LHCN-M2 (cell line): ENCODE measurements at places on chromosomes 3 and 15. TPM values are rescaled to one million over a fixed set of nuclear protein-coding genes. Genes with fewer than 3 reads are reported as not detected.

KCTD6 gene
- total RNA-seq = 7.1 and 10.7 TPM in 2 replicates

DNA sequence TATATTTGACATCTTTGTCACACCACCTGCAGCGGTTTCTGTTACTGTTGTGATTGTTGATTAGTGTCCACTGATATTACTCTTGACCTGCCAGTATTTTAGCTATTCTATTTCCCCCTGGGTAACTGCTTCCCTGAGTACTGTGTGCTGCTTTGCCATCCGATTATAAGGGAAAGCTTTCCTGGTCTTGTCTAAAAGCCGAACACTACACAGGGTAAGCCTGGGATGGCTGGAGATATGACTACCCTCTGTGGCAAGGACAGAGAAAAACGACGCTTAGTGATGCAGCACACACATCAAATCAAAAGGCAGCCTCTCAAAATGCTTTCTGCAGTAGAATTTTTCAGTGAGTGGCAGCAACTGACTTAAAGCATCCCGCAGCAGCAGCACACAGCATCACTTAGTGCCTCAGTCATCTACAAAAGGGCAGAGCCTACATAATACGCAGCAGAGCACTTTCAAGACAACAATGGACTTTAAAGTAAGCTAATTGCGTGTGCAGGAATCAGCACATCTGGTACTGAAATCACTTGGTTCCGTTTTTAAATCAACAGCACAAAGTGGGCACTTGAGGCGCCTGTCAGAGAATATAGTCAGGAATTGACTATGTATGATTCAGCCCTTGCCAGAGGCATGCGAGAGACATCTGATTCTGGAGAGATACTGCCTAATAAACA lies 656.3 kb upstream of the TGFBR2 start:
- DNase-seq = no peak

- peak; percentile 3 for DNase-seq
Measured at GRCh38 chr15:72968531-72968922, 83.7 kb upstream of the NEO1 start.

IGSF10 gene
- total RNA-seq = under 0.01 and 0.32 TPM in 2 replicates

GRCh38 chr15:78024883-78025282 lies 52.6 kb downstream of the TBC1D2B start:
- no peak for DNase-seq

GRCh38 chr15:51132384-51133139 lies 37.9 kb upstream of the TNFAIP8L3 start:
- peak; percentile 100 for DNase-seq

MRAS gene
- 40.8 and 58.8 TPM in 2 replicates for total RNA-seq

- no peak for DNase-seq
Measured at GRCh38 chr15:47607695-47608094, 109.6 kb upstream of the SEMA6D start.

DNA sequence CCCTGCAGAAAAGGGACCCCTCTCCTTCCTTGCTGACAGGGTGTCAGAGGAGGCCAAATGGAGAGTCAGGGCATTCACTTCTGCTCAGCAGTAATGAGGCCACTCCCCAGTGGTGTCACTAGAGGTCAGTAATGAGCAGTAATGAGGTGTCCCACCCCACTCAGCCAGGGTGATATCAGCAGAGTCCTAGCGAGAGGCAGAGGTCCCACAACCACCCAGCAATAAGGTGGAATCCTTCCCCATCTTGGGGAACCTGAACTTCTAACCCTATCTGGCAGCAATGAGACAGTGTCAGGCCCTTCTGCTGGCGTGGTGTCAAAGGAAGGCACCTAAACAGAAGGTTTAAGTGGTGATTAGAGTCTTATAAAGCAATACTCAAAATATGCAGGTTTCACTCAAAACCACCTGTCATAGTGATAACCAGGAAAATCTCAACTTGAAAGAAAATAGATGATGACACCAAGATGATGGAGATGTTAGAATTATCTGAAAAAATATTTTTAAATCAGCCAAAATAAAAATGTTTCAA lies 12.9 kb downstream of the OCA2 start:
- DNase-seq = peak; percentile 52

NRG4 gene
- not detected in 2 replicates for total RNA-seq

GRCh38 chr3:106125321-106125720 lies 256.5 kb upstream of the CBLB start:
- peak; percentile 12 for DNase-seq

GRCh38 chr3:13515786-13516759 lies 32.9 kb upstream of the FBLN2 start:
- DNase-seq = no peak

GRCh38 chr15:25900901-25901300 lies 37.8 kb upstream of the ATP10A start:
- DNase-seq = peak; percentile 14

PTPRG gene
- total RNA-seq = 26.2 and 32.2 TPM in 2 replicates

DNA sequence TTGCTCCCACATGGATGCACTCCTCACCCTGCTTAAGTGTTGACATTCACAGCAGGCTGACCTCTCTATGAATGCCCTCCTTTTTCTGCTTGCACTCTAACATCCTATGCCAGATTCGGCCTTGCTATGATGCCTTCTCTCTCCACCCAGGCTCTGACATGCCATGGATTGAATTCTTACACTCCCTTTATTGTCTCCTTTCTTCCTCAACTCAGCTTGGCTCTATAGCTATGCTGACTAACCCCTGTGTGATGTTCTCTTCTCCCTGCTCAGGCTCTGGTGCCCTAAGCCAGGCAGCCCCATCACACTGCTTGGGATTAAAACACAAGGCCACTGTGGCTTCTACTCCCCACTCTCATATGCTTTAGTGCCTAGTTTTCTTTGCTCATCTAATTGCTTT lies 563.7 kb downstream of the NSUN3 start:
- DNase-seq = no peak

DNA sequence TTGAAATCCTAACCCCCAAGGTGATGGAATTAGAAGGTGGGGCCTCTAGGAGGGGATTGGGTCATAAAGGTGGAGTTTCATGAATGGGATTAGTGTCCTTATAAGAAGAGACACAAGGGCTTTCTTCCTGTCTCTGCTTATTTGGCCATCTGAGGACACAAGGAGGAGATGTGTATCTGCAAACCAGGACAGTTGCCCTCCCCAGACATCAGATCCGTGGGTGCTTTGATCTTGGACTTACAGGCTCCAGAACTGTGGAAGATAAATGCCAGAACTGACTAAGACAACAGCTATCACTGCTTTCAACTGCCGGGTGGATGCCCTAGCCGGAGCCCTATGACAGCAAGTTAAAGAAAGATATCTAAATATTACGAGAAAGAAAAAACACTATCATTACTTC lies 94.4 kb downstream of the CHRNA7 start:
- DNase-seq = no peak

TAGLN3 gene
- not detected in 2 replicates for total RNA-seq

LYSMD2 gene
- 4.2 and 4.7 TPM in 2 replicates for total RNA-seq

GRCh38 chr15:34297059-34297458 lies 40.5 kb downstream of the SLC12A6 start:
- DNase-seq = peak; percentile 12

GRCh38 chr3:12875857-12876836 lies 34.8 kb upstream of the RPL32 start:
- DNase-seq = no peak

DNA sequence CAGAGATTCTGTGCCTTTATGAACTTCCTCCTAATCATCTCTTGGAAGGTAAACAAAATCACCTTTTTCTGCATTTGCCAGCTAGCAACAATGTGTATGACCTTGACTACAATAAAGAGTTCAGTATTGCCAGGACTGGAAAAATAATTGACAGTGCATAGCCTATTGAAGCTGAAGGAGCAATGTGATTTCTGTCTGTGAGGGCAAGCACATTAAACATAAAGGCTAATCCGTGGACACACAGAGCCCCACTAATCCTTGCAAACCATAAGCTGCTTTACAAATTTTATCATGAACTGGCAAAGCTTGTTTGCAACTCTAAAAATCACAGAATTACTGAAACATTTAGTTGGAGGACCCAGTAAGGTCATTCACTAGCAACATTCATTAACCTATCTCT lies 563.8 kb downstream of the PYDC2 start:
- no peak for DNase-seq

- DNase-seq = peak; percentile 72
Measured at GRCh38 chr15:38041576-38041975, 107.1 kb downstream of the TMCO5A start.

- DNase-seq = no peak
Measured at GRCh38 chr3:12237076-12237475, 51.8 kb upstream of the PPARG start.

EBLN2 gene
- total RNA-seq = 2.8 and 3.7 TPM in 2 replicates

- DNase-seq = no peak
Measured at GRCh38 chr15:84987949-84988624, 6.4 kb downstream of the PDE8A start.

GATA2 gene
- 0.17 and 0.90 TPM in 2 replicates for total RNA-seq

DNA sequence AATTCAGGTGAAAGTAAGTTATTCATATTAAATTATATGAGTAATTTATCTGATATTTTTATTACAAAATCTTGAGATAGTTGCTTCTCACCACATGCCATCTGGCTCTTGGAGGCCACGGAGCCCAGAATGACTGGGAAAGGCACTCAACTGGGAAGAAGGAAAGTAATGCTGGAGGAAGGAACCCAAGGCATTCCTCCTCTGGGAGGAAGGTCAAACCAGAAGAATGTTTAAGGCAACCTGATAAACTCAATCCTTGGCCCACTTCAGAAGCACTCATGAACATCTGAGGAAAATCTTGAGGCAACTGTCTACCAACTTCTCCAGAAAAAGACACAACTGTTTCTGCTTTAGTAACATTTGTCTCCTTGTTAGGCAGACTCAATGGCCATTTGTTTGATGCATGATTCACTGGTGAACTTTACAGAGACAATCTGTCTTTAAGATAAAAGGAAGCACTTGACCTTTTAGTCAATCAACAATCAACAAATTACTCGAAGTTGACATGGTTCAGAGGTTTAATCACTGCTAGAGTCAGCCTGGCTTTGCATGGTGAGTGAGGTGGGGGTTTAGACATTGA lies 261.4 kb upstream of the MME start:
- DNase-seq = peak; percentile 23

NAALADL2 gene
- total RNA-seq = 4.8 and 6.8 TPM in 2 replicates

DNA sequence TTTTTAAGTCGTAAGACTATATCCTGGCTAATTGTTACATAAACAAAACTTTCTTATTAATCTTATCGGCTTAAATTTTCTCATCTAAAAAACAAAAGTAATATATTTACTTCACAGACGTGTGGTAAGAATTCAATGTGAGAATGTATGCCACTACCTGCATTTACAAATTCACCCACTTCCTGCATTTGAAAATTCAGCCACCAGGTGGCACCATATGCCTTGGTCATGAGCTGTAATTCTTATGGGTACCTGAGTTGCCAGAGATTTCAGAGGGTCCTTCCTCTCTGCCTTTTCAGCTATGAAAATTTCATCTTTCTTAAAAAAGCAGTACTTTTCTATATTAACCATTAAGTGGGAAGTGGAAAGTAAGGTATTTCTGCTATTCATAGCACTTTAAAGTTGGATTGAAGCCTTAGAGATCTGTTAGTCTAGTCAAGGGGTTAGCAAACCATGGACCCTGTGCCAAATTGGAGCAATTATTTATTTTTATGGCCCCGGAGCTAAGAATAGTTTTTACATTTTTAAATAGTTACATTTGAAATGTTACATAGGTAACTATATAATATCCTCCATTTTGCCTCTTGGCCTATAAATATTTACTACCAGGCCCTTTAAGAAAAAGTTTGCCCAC lies 127.8 kb downstream of the HCN4 start:
- DNase-seq = peak; percentile 34

- peak; percentile 92 for DNase-seq
Measured at GRCh38 chr15:83053151-83053550, 13.9 kb downstream of the BTBD1 start.

DNA sequence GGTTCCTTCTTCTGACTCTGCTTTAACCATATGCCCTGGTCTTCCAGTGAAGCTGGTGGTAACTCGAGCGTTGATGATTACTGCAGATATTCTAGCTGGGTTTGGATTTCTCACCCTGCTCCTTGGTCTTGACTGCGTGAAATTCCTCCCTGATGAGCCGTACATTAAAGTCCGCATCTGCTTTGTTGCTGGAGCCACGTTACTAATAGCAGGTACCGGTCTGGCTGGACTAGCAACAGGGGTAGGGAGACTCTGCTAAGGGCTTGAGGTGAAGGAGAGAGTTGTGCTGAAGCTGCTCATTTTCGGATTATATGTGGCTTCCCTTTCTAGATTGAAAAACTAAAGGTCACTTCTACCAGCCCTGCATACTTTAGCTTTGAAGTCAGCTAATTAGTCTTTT lies 16.8 kb downstream of the CLDN16 start:
- no peak for DNase-seq

DNA sequence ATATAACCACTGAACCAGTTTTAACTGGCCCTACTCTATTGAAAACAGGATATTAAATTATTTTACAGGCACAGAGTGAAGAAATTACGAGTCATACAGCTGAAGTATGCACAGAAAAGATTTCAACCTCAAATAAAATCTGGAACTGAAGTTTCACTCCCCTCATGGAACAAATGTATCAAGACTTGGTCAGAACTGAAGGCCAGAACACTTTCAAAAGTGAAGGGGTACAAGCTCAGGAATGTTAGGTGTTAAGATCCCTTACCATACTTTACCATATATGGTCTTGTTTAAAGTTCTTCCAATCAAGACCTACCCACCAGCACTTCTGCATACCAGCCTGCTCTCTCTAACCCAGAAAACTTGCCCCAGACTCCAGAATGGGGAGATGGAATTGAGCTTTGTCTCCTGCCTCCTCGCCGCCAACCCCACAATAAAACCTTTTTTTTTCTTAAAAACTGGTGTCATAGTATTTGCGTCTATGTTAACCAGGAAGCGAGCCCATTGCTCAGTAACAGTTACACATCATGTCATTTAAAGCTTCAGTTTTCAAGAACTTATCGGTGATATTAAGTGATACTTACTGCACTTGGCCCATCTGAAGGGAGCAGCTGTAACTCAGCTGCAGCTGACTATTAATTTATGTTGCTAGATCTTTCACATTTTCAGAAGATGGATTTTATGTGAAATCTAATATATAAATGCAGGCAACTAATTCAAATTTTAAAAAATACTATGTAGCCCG lies 59.9 kb downstream of the OXSM start:
- DNase-seq = peak; percentile 67

MUSTN1 gene
- total RNA-seq = not detected in 2 replicates

- DNase-seq = no peak
Measured at GRCh38 chr3:4409415-4409814, 57.7 kb downstream of the SUMF1 start.
